ENCODE measurements at places on chromosomes 2 and 18.

- no peak for DNase-seq
These were observed 145.7 kb upstream of the DLX2 start for GRCh38 chr2:172248381-172248780.

GRCh38 chr2:165305391-165306096 is 66.3 kb downstream of the SCN2A start:
- no peak for DNase-seq

DNA sequence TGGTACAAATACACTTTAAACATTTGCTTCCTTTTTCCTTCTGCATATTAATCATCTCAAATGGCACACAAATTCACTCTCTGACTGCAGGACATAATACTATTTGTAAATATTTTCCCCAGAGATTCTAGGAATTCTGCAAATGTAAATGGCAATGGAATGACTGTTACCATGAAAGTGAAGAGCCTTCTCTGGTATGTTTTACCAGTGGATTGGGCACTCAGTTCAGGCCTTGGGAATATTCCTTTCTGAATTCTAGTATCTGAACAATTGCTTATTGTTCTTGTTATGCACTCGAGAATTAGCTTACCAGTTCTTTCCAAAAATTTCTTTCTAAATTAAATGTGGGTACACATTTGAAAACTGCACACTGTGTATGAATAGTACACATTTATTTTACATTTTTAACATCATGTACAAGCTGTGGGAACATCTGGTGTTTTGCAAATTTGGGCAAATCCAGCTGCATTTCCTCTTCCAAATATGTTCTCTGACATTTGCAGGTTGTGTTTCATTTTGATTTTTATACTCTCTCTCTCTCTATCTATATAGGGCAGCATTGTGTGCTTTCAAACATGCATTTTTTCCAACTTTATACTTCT is 289.1 kb downstream of the NBAS start:
- no peak for DNase-seq

GRCh38 chr2:56130463-56131070 is 53.2 kb upstream of the CCDC85A start:
- no peak for DNase-seq

DNA sequence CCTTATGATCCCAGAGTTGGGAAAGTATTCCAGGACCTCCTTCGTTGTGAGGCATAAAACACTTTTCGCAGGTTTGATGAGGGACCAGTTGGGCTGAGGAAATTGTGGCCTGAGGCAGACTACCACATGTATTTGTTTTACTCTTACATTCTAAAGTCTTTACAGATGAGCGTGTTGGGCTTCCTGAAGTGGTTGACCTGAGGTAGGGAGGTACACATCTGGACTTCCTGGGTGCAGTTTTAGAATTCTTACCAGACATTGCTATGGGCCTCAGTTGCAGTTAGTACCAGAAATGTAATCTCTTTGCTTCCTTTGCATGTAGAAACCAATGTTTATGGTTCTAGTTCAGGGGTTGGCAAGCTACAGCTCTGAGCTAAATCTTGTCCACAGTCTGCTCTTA is 48.7 kb downstream of the COA5 start:
- no peak for DNase-seq

- DNase-seq: no peak
These were observed 29.2 kb downstream of the ATP6V1C2 start for GRCh38 chr2:10750610-10751009.

DNA sequence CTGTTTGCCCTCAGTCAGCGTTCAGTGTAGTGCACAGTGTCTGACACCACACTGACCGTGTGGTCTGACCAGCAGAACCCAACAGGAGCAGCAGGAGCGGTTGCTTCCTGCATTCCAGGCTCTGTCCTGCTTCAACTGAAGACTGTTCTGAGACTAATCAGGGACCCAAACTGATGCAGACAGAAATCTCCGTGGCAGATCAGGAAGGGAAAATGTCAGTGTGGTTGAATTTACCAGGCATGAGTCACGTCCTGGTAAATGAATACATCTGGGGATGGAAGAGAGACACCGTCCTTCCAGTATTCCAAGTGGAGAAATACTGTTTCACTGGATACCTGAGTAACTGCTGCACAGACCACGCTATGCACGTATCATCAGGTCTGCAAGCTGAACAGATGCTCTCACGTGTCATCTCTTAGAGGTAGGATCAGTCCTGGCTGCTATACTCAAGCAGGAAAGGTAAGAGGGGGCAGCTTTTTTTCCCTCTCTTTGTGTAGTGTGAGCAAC is 223.6 kb upstream of the EPAS1 start:
- DNase-seq: no peak

GRCh38 chr18:51039138-51040112 is 9.4 kb downstream of the SMAD4 start:
- DNase-seq: peak; percentile 25

DNA sequence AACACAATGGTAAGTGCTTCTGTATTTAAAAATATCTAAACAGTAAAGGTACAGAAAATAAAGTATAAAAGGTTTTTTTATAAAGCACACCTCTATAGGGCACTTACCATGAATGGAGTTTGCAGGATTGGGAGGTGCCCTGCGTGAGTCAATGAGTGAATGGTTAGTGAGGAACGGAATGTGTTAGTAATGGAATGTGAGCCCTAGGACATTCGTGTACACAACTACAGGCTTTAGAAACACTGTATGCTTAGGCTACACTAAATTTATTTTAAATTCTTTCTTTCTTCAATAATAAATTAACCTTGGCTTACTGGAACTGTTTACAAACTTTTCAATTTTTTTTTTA is 337.9 kb upstream of the SLC39A10 start:
- DNase-seq: no peak

DNA sequence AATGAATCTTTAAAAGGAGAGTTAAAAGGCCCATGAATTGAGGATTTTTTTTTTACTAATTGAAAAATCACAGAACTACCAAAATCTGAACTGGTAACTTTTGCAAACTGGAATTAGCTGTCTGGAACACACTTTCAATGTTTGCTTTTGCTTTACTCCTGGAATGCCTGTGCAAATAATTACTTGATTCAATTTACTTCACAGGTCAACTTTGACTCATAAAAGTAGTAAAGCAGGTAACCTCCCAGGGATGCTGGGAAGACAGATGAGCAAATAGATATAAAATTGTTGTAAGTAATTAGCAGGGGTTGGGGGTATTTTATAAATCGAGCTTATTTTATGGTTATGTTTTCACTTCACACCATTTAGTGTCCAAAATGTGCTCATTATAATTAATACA is 398.3 kb upstream of the HNRNPA3 start:
- DNase-seq: no peak

DNA sequence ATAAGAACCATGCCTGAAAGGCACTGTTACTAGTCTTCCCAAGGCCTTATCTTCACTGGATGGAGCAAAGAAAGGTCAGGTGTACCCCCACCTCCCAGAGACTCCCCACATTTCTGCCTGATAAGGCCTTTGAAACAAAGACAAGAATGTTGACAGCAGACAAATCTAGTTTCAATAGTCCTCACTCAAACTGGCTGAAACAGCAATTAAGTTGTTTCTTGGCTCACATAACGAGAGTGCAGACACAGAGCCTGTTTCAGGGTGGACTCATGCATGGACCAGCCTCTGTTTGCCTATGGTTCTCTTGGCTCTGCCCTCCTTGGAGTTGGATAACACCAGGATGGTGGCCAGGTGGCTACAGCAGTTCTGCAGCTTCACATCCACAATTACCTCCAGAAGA is 7.5 kb upstream of the CFAP221 start:
- no peak for DNase-seq

DNA sequence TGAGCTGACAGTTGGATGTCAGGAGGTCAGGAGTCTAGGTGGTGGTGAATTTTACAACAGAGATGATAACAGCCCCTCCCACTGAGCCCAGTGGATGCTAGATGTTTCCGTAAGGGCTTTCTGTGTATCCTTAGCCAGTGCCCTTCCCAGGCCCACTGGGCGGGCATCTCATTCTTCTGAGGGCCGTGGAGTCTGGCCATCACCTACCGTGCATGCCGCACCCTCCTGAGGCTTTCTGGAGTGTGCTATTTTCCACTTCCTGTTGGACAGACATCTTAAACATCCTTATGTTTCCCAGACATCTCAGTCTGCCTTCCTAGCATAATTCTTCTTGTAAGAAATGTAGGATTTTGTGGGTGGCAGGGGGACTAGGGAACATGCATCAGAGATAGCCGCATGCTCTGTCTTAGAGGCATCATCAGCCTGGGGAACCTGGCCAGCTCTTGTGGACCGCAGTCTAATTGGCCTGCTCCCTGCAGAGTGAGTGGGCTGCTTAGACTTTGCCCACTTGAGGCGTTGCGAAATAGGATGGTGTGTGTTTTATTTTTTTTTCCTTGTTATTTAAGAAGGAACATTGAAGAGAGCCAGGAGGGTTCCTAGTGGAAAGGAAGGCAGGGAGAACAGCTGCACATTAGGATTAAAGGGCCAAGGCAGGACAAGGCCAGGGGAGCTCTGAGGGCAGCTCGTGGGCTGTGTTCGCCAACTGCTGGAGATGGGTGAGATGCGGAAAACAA is 135.8 kb downstream of the SH3RF3 start:
- no peak for DNase-seq

GRCh38 chr2:64624108-64624610 is 29.6 kb downstream of the SERTAD2 start:
- no peak for DNase-seq

GRCh38 chr2:179664972-179665812 is 196.2 kb downstream of the ZNF385B start:
- DNase-seq: no peak

DNA sequence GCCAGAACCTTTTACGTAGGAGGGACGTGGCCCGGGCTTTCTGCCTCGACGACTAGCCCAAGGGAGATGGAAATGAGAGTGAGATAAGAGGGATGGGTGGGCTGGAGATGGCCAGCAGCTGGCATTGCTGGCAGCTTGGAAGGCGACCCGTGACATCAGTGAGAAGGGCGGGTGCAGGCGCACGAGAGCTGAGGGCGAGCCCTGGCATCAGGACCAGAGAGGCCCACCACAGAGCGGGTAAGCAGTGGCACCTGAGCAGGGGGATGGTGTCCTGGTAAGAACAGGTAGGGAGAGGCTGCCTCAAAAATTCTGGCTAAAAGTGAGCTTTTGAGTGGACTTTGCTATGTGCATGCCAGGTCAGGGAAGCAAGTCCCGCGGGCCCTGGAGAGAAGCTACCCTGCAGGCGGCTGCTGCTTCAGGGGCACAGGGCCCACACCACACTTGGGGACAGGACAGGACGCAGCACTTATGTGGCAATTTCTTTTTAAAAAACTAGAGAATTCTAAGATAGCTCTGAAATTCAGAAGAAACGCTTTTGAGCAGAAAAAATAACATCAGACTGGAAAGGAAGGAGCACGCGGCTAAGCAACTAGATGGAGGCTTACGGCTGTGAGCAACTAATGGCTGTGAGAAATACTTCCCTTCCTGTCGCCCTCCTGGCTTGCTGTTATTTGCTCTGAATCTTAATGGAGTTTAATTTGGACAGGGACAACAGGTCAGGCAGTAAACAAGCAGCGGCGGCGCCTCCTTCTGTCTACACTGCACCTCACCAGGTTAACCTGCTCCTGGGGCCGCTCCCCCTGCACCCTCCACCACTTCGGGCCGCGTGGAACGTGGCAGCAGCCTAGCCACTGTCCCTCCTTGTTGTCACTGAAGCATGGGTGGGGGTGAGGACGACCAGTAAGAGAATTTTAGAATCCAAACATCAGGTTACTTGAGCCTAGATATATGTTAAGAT is 20.5 kb downstream of the THAP4 start:
- DNase-seq: peak; percentile 40

DNA sequence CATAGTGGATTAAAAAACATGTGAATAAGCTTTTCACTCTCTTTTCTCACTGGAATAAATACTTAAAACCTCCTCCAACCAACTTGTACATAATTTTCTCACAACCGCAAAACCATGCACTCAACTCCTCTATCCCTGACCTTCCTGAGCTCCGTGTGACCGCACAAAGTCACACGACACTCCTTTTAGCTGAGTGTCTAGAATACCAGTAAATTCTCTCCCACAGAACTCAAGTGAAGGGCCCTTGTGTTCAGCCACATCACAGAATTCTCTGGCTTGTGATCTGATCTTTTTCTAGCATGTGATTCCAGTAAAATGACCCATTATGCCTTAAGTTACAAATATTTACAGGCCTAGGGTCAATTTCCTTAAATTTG is 91.2 kb upstream of the ARL4C start:
- DNase-seq: no peak

DNA sequence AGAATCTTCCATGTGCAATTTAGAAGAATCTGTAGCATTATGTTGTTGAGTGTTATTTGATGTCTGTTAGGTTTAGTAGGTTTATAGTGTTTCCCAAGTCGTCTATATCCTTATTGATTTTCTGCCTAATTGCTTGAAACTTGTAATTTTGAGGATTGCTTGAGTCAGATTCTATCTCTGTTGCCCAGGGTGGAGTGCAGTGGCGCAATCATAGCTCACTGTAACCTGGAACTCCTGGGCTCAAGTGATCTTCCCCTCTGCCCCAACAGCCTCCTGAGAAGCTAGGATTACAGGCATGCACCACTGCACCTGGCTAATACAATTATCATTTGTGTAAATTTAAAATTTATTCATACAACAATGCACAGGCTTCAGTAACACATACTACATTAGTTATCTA is 3.1 kb upstream of the TCF23 start:
- DNase-seq: no peak

- no peak for DNase-seq
These were observed 55.7 kb downstream of the ACSL3 start for GRCh38 chr2:222916229-222917197.

- no peak for DNase-seq
These were observed 41.1 kb upstream of the RALBP1 start for GRCh38 chr18:9434122-9434701.

- no peak for DNase-seq
These were observed 9.3 kb downstream of the XRCC5 start for GRCh38 chr2:216118474-216118873.

GRCh38 chr2:47344890-47345589 is 57.9 kb upstream of the MSH2 start:
- DNase-seq: peak; percentile 95

GRCh38 chr2:64700133-64700809 is 46.6 kb upstream of the SERTAD2 start:
- no peak for DNase-seq

DNA sequence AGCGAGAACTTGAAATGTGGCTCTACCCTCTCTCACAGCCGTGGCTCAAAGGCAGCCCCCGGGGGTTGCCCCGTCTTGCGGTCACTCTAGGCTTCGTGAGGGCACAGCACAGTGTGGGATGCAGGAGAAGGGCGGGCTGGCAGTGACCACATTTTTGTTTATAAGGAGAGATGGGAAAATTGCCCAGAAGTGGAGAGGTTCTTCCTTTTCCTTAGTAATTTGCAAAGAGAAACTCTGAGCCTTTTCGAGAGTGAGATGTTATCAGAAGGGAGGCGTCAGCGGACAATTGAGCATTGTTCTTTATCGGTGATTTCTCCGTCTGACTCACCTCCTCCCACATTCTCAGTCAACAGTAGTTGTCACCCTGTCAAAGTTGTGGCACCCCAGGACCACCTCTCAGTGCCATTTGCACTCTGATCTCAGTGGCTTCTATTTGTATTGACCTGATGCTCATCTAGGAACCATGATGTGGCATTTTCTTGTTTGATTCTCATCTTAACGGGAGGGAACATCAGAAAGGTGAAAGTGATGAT is 89.6 kb downstream of the ACAA2 start:
- peak; percentile 64 for DNase-seq
